Hair follicular keratinocyte (primary cell): ENCODE measurements at places on chromosomes 1 and 21. TPM values are rescaled to one million over a fixed set of nuclear protein-coding genes. Genes with fewer than 3 reads are reported as not detected.

The FMO1 gene
- total RNA-seq = not detected in 2 replicates

The PPIE gene
- 54.5 and 58.6 TPM in 2 replicates for total RNA-seq

The OR2L5 gene
- not detected in 2 replicates for total RNA-seq

The RBBP5 gene
- total RNA-seq = 7.7 and 10.7 TPM in 2 replicates

The MRPS15 gene
- total RNA-seq = 174 and 219 TPM in 2 replicates

The MIGA1 gene
- total RNA-seq = 6.2 and 8.7 TPM in 2 replicates

The OR2T35 gene
- not detected in 2 replicates for total RNA-seq

The DIO1 gene
- not detected in 2 replicates for total RNA-seq

The FNDC5 gene
- not detected in 2 replicates for total RNA-seq

The SFN gene
- total RNA-seq = 1,687 and 1,807 TPM in 2 replicates

The PDE9A gene
- 0.19 and 2.3 TPM in 2 replicates for total RNA-seq

The UMODL1 gene
- total RNA-seq = not detected in 2 replicates

The S100A1 gene
- total RNA-seq = not detected in 2 replicates
